CD8-positive, alpha-beta T cell (primary cell): ENCODE measurements at places on chromosomes 5 and 9.

DNA sequence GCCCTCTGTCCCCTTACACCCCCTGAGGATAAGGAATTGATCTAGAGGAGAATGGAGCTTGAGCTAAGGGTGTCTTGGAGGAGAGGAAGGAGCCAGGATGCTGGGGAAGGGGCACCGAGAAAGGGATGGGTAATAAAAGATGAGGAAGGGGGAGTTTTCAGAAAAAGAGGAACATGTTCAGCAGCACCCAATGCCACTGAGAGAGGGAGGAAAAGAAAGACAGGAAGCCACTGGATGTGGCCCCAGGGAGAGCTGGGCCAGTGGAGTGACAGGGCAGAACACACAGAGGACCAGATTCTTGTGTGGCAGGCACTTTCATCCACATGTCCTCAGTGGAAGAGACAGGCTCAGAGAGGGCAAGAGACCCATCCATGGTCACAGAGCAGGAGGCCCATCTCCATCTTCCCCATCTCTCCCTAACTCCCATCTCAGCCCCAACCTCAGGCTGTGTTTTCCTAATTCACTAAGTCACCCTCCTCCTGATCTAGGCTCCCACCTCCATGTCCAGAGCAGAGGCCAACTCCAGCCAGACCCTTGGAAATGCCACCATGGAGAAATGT is 7.2 kb downstream of the PFN3 start:
- DNase-seq, result no peak

GRCh38 chr5:163578652-163579051 is 73.2 kb downstream of the MAT2B start:
- no peak for DNase-seq

DNA sequence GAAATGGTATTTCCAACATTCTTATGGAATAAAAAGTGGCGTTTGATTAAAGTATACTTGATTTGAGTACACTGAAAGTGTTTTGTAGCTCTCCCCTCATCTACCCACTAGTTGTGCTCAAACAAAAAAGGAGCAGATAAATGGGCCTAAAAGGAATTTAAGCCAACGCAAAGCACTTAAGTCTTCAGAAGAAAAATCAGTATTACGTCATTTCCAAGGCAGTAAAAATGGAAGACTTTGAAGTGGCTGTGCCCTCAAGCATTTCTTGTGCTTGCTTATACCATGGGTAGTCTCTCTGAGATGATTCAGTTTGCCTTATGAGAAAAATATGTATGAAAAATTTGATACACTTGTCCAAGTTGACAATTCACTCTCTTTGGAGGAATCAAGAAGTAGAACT is 279.9 kb upstream of the CD180 start:
- DNase-seq, result no peak

- DNase-seq, result no peak
Measured at GRCh38 chr9:126668058-126668457, 54.3 kb downstream of the LMX1B start.

DNA sequence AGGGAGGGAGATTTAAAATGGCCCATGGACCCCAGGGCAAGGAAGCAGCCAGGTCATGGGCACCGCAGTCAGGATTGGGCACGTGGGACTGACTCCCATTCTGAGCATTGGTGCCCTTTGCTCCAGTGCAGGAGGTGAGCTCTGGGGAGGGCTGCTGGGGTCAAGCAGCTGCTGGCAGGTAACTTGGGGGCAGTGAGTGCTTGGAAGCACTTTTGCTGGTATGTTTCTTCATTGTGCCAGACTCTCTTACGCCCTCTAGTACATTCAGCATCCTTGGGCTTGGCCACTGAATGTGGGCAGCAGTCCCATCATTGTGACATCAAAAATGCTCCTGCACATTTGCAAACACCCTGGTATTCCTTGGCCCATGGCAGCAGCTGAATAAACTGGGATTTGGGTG is 32.7 kb downstream of the PRRC2B start:
- no peak for DNase-seq

DNA sequence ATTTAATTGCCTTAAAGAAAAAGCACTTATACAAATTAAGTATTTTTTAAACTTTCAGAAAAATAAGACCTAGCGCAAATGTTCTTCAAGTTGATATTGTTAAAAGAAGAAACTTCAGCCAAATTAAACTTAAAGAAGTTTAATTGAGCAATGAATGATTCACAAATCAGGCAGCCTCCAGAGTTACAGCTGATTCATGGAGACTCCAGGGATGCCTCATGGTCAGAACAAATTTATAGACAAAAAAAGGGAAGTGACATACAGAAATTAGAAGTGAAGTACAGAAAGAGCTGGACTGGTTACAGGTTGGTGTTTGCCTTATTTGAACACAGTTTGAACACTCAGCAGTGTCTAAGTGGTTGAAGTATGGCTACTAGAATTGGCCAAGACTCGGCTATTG is 60.3 kb downstream of the CDKN2A start:
- no peak for DNase-seq
